ENCODE measurements at places on chromosomes 6 and 20.

- H3K36me3 ChIP-seq: no peaks in the 10 kb centered on the region
- H3K4me1 ChIP-seq: no peaks in the 10 kb centered on the region
- H3K27me3 ChIP-seq: no peaks in the 10 kb centered on the region
- H3K4me3 ChIP-seq: no peak overlapping the region
- DNase-seq: no peak
- H3K27ac ChIP-seq: no peak overlapping the region
Measured at GRCh38 chr6:163148451-163149278, 265.9 kb upstream of the QKI start.

DNA sequence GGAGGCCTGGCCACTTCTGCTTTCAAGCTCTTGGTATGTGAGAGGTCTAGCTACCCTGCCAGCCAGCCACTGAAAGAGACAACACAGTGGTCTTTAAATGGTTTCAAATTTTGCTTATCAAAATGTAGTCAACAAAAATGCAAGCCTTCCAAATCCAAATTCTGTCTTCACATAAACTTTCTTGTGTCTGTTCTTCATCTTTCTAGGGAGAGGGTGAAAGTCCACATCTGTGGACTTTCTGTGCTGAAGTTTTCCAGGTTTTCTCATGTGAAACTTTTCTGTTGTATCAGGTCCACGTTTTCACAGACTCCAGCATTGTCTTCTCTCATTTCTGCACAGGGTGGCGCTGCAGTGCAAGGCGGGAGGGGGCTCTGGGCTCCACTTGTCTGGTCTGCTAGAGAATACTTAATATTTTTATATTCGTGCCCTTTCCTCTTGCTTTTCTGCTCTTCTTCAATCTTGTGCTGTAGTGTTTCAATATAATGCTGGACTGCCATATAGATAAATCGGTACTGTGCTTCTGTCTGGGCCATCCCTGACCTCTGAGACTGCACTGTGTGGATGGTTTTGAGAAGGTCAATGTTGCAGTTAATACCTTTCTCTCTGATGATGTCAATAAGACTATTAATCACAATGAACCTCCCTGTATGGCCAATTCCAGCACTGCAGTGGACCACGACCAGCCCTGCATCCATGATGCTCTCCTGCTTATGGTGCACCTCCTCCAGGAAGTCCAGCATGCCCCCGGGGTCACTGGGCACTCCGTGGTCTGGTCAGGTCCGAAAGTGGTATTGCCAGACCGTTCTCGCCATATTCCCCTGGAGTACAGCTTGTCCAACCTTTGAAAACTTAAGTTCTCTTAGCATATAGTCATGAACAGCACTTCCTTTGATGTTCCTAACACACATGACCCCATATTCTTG is 161.6 kb upstream of the TNFAIP3 start:
- H3K27ac ChIP-seq: no peak overlapping the region
- no peaks in the 10 kb centered on the region for H3K4me1 ChIP-seq
- H3K36me3 ChIP-seq: no peaks in the 10 kb centered on the region
- H3K4me3 ChIP-seq: no peak overlapping the region
- no peaks in the 10 kb centered on the region for H3K27me3 ChIP-seq

GRCh38 chr20:36349384-36350170 is 43.4 kb downstream of the DLGAP4 start:
- no peak overlapping the region for H3K4me3 ChIP-seq
- DNase-seq: no peak
- H3K36me3 ChIP-seq: no peaks in the 10 kb centered on the region
- no peaks in the 10 kb centered on the region for H3K4me1 ChIP-seq

GRCh38 chr20:40864470-40864869 is 164.2 kb upstream of the TOP1 start:
- H3K36me3 ChIP-seq: no peaks in the 10 kb centered on the region
- H3K27ac ChIP-seq: no peak overlapping the region
- peaks cover 33% of the 10 kb centered on the region for H3K27me3 ChIP-seq
- DNase-seq: no peak

DNA sequence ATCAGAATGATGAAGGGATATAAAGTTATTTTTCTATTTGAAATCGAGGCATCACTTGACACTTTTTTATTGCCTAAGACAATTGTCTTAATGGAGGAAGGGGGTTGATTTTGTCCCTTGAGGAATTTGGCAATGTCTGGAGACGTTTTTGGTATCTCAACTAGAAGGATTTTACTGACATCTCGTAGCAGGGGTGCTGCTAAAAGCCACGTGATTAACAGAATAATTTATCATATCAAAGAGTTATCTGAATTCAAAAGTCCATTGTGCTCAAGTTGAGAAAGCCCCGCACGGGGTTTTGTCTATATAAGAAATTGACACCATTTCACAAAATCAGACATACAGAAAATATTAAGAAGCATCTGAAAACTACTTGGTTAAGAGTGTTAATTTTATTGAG is 1.5 kb upstream of the TAAR6 start:
- H3K27me3 ChIP-seq: peaks cover 81% of the 10 kb centered on the region
- DNase-seq: no peak
- no peaks in the 10 kb centered on the region for H3K4me1 ChIP-seq
- no peak overlapping the region for H3K4me3 ChIP-seq

GRCh38 chr6:120248451-120248850 is 898.9 kb upstream of the MAN1A1 start:
- H3K27ac ChIP-seq: no peak overlapping the region
- H3K4me3 ChIP-seq: no peak overlapping the region
- no peak for DNase-seq
- H3K36me3 ChIP-seq: no peaks in the 10 kb centered on the region
- no peaks in the 10 kb centered on the region for H3K4me1 ChIP-seq

DNA sequence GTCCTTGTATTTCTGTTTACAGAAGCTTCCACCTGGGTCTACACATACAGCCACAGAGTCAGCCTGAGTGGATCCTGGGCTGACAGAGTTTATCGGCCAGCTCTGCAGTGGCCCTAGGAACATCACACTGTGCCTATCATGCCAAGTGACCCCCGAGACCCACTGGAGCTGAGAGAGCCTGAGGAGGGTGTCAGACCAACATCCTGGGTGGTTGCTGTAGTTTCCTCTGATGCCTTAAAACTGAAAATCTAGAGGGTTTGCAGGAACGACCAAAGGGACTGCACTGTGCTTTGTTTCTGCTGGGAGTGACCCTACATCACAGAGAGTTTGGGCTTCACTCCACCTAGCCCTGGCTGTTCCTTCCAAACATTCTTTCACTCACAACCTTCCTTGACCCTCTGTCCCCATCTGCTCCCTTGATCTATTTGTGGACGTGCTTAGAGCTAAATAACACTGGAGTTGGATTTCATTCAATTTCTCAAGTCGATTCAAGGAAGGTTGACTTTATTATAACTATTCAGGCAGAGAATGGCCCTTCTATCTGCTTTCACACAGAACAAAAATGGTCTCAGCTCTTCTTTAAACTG is 18.1 kb downstream of the MYLK4 start:
- no peak for DNase-seq
- no peak overlapping the region for H3K27ac ChIP-seq
- no peaks in the 10 kb centered on the region for H3K4me1 ChIP-seq
- H3K4me3 ChIP-seq: no peak overlapping the region

- H3K36me3 ChIP-seq: no peaks in the 10 kb centered on the region
- no peak overlapping the region for H3K27ac ChIP-seq
- H3K4me3 ChIP-seq: no peak overlapping the region
- no peaks in the 10 kb centered on the region for H3K4me1 ChIP-seq
- no peaks in the 10 kb centered on the region for H3K27me3 ChIP-seq
Measured at GRCh38 chr20:38170826-38171674, 6.0 kb upstream of the TGM2 start.

- no peak overlapping the region for H3K4me3 ChIP-seq
- H3K27ac ChIP-seq: no peak overlapping the region
- H3K27me3 ChIP-seq: peaks cover 7% of the 10 kb centered on the region
Measured at GRCh38 chr20:32544260-32544722, 40.8 kb downstream of the NOL4L start.

- DNase-seq: peak; percentile 73
- H3K27me3 ChIP-seq: no peaks in the 10 kb centered on the region
- no peaks in the 10 kb centered on the region for H3K4me1 ChIP-seq
Measured at GRCh38 chr6:69835414-69836179, 30.8 kb upstream of the COL19A1 start.

DNA sequence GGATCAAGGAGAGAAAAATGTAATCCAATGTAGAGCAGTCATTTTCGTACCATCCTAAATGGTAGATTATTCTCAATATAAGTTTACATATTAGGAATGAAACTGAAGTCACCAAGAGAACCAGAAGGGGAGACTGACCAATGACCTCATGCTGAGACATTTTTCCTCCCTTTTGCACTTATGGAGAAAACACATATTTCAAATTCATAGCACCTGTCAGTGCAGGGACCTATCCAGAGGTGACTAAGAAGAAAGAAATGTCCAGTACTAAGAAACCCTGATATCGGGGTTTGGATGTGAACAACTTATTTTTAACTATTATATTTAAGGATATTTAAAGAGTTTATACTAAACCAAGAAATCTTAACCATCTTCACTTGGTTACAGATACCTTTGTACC is 16.6 kb upstream of the LYRM2 start:
- no peaks in the 10 kb centered on the region for H3K27me3 ChIP-seq
- no peak for DNase-seq
- H3K4me1 ChIP-seq: no peaks in the 10 kb centered on the region
- H3K4me3 ChIP-seq: no peak overlapping the region

GRCh38 chr6:115667478-115668026 is 393.1 kb downstream of the FRK start:
- no peaks in the 10 kb centered on the region for H3K36me3 ChIP-seq
- no peaks in the 10 kb centered on the region for H3K4me1 ChIP-seq
- H3K27ac ChIP-seq: no peak overlapping the region
- H3K4me3 ChIP-seq: no peak overlapping the region
- no peak for DNase-seq

- no peak overlapping the region for H3K4me3 ChIP-seq
- no peak overlapping the region for H3K27ac ChIP-seq
- DNase-seq: no peak
- no peaks in the 10 kb centered on the region for H3K4me1 ChIP-seq
Measured at GRCh38 chr6:116888732-116889360, 11.8 kb downstream of the RFX6 start.

- peaks cover 14% of the 10 kb centered on the region for H3K4me1 ChIP-seq
- H3K4me3 ChIP-seq: no peak overlapping the region
- H3K27me3 ChIP-seq: no peaks in the 10 kb centered on the region
- H3K36me3 ChIP-seq: no peaks in the 10 kb centered on the region
Measured at GRCh38 chr6:168163096-168163731, 84.2 kb upstream of the FRMD1 start.

DNA sequence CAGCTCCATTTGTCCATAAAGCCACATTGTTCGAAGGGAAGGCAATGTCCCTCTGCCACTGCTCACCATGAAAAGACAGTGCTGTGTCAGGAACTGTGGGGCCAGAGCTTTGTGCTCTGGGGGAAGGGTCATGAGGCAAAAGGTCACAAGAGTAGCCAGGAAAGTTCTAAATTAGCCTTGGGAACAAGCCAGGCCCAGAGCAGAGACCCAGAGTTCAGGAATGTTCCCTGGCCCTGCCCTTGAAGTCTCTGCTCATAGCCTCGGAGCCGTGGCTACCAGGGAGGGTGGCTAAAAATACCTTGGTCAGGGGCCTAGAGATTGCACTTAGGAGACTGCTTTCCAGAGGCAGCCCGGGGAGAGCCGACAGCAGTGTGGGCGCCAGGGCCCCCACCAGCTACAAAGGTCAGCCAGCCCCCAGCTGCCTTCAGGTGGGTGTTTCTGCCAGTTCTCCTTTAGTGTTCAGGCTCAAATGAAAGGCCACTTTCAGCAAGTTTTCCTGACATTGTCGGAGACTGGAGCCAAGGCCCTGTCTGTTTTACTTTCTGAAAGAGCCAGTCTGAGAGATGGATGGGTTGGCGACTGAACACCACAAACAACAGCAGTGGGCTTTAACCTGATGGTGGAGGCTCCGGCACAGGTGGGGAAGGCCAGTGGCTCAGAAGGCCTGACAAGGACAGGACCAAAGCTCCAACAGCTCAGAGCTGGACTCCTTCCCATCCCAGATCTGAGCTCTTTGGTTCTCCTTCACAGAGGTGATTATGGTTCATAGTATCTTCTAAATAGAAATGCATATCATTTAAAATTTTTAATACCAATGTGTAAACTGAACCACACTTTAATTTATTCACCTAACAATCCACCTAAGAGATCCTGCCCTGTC is 76.2 kb downstream of the CDH26 start:
- H3K27ac ChIP-seq: no peak overlapping the region
- H3K4me3 ChIP-seq: no peak overlapping the region
- H3K27me3 ChIP-seq: no peaks in the 10 kb centered on the region
- no peaks in the 10 kb centered on the region for H3K36me3 ChIP-seq
- no peak for DNase-seq
- no peaks in the 10 kb centered on the region for H3K4me1 ChIP-seq

GRCh38 chr6:132598473-132598872 is 8.9 kb upstream of the TAAR5 start:
- H3K4me1 ChIP-seq: no peaks in the 10 kb centered on the region
- no peaks in the 10 kb centered on the region for H3K36me3 ChIP-seq
- H3K4me3 ChIP-seq: no peak overlapping the region
- DNase-seq: peak; percentile 10
- H3K27me3 ChIP-seq: peaks cover 56% of the 10 kb centered on the region
- H3K27ac ChIP-seq: no peak overlapping the region

GRCh38 chr6:164184410-164184809 is 769.9 kb downstream of the QKI start:
- DNase-seq: no peak
- no peaks in the 10 kb centered on the region for H3K36me3 ChIP-seq
- no peak overlapping the region for H3K4me3 ChIP-seq
- no peaks in the 10 kb centered on the region for H3K4me1 ChIP-seq
- no peak overlapping the region for H3K27ac ChIP-seq

DNA sequence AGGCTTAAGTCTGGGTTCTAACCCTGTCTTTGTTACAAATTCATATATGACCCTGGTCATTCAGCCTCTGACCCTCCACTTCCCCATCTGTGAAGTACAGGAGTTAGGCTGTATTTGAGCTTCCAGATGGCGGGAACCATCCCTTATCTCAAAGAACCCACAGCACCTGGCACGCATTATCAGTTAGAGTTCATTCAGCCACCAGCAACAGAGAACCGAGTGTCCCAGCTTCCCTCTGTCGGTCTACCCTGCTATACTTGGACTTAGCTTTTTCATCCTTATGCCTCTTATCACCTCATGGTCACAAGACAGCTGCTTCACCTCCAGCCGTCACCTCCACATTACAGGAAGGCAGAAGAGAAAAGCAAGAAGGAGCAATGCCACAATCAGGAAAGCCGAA is 147.8 kb downstream of the EYA2 start:
- no peak overlapping the region for H3K4me3 ChIP-seq
- no peak overlapping the region for H3K27ac ChIP-seq
- no peaks in the 10 kb centered on the region for H3K4me1 ChIP-seq
- no peak for DNase-seq
- no peaks in the 10 kb centered on the region for H3K36me3 ChIP-seq

- no peaks in the 10 kb centered on the region for H3K36me3 ChIP-seq
- H3K27ac ChIP-seq: no peak overlapping the region
- no peak for DNase-seq
- peaks cover 19% of the 10 kb centered on the region for H3K4me1 ChIP-seq
- peaks cover 50% of the 10 kb centered on the region for H3K27me3 ChIP-seq
- H3K4me3 ChIP-seq: peak overlapping the region; percentile 46
Measured at GRCh38 chr20:64039293-64040160, 3.5 kb downstream of the C20orf204 start.

- no peak overlapping the region for H3K4me3 ChIP-seq
- no peak overlapping the region for H3K27ac ChIP-seq
- H3K27me3 ChIP-seq: peaks cover 83% of the 10 kb centered on the region
- no peaks in the 10 kb centered on the region for H3K36me3 ChIP-seq
- no peak for DNase-seq
Measured at GRCh38 chr6:29558439-29559079, 973 bp downstream of the UBD start.
